ENCODE measurements at places on chromosomes 7 and 10.

GRCh38 chr7:99248391-99249095, 24.1 kb upstream of the MYH16 start:
- DNase-seq: no peak

- DNase-seq: no peak
These were observed 273.0 kb upstream of the YAE1 start for GRCh38 chr7:39293056-39293823.

- no peak for DNase-seq
These were observed 96.6 kb upstream of the PARD3 start for GRCh38 chr10:34911661-34912205.

- no peak for DNase-seq
These were observed 77.3 kb upstream of the RPA3 start for GRCh38 chr7:7795630-7796121.

DNA sequence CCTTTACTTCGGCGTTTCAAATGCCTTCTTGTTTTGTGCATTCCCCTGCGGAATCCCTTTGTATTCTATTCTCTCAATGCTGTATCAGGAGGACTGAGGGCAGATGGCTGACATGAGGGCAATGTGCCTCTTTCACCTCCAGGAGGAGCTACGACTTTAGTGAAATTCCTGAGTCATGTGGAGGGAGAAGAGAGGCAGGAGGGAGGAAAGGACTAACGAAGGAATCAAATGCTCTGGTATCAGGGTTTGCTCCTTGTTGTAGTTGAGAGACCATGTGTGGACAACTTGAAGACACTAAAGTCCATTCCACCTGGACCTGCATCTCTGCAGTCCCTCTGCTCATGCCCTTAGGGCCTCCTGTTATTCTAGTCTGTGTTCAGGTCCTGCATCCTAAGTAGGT, 40.2 kb upstream of the PRSS58 start:
- no peak for DNase-seq

- no peak for DNase-seq
These were observed 9.1 kb downstream of the COMTD1 start for GRCh38 chr10:75226656-75227055.
